ENCODE measurements at places on chromosomes 1 and 21. TPM values are rescaled to one million over a fixed set of nuclear protein-coding genes. Genes with fewer than 3 reads are reported as not detected.

The USP16 gene
- total RNA-seq = 47.9 TPM

The SPOCD1 gene
- total RNA-seq = 37.2 TPM

The CATSPER4 gene
- total RNA-seq = not detected

The LCE1A gene
- not detected for total RNA-seq

The S100A8 gene
- total RNA-seq = not detected

The MCOLN2 gene
- total RNA-seq = 1.1 TPM

The KIF14 gene
- total RNA-seq = 13.4 TPM

The TRIM58 gene
- total RNA-seq = 0.09 TPM

The METTL13 gene
- total RNA-seq = 19.6 TPM

The ITLN2 gene
- 3.8 TPM for total RNA-seq

The LAMB3 gene
- total RNA-seq = 5.9 TPM

The CELA3B gene
- not detected for total RNA-seq

The PRR9 gene
- not detected for total RNA-seq

The OLIG1 gene
- not detected for total RNA-seq

The PATJ gene
- total RNA-seq = 14.2 TPM

The PODN gene
- total RNA-seq = 47.5 TPM

The LEPR gene
- total RNA-seq = 6.9 TPM

The LRRC52 gene
- total RNA-seq = not detected

The SMPDL3B gene
- total RNA-seq = 0.09 TPM

The PLA2G2C gene
- total RNA-seq = not detected

The PLEKHA6 gene
- total RNA-seq = 5.1 TPM

The KRTAP10-9 gene
- not detected for total RNA-seq

The NHLH1 gene
- not detected for total RNA-seq

The TSPEAR gene
- total RNA-seq = 0.08 TPM

The HCRTR1 gene
- total RNA-seq = 0.18 TPM

The GPR61 gene
- under 0.01 TPM for total RNA-seq

The CCDC27 gene
- not detected for total RNA-seq

The CD1B gene
- total RNA-seq = not detected

The APCS gene
- not detected for total RNA-seq

The TNFRSF4 gene
- total RNA-seq = 0.65 TPM

The PRELP gene
- 1.4 TPM for total RNA-seq

The AGPAT3 gene
- total RNA-seq = 29.0 TPM

The ENTREP3 gene
- 9.3 TPM for total RNA-seq

The WNT3A gene
- not detected for total RNA-seq

The ANGPTL1 gene
- 6.6 TPM for total RNA-seq

Measured in fibroblast of the aortic adventitia (primary cell).